Left ventricle myocardium inferior (tissue), 1 donor: ENCODE measurements at places on chromosomes 13 and 19. TPM values are rescaled to one million over a fixed set of nuclear protein-coding genes. Genes with fewer than 3 reads are reported as not detected.

Gene ZNF700
- 3.3 TPM for total RNA-seq

Gene IFNL1
- total RNA-seq, result not detected

Gene TSKS
- 0.38 TPM for total RNA-seq

Gene HAUS8
- total RNA-seq, result 3.5 TPM

Gene ZNF223
- total RNA-seq, result 2.9 TPM

DNA sequence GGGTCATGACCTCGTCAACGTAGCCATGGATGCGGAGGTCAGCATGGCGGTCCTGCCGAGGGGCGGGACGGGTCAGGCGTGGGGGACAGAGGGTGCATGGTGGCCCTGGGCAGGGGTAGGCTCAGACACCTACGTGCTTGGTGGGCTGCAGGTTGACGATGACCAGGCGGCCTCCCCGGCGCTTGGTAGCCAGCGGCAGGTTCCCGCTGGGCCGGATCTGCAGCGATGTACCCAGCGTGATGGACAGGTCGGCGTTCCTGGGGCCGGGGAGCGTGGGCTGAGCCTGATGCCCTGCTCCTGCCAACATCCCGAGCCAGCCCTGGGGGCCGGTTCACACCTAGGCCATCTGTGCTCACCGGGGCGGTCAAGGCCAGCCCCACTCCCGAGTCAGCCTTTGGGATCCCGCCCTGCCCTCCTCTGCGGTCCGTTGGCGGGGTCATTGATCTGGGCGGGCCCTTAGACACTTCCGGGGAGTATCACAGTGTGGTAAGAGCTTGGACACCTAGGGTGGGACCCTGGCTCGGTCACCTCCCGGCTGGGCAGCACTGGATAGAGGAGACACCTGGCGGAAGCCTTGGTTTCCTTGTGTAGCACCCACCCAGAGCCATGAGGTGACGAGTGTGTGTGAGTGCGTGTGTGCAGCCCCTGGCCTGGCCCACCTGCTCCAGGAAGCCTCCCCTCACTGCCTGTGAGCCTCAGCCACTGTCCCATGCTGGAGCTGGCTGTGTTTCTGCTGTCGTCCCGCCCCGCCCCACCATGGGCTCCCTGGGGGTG, 7.3 kb downstream of the SIRT6 start:
- no peak overlapping the region for H3K4me3 ChIP-seq
- peaks cover 6% of the 10 kb centered on the region for H3K4me1 ChIP-seq
- H3K36me3 ChIP-seq, result peaks cover 54% of the 10 kb centered on the region
- H3K27ac ChIP-seq, result no peak overlapping the region
- no peak for DNase-seq

GRCh38 chr13:77611068-77611467, 75.6 kb downstream of the SCEL start:
- H3K27me3 ChIP-seq, result no peaks in the 10 kb centered on the region
- no peak overlapping the region for H3K4me3 ChIP-seq
- H3K4me1 ChIP-seq, result no peaks in the 10 kb centered on the region
- no peak overlapping the region for H3K27ac ChIP-seq
- DNase-seq, result no peak

DNA sequence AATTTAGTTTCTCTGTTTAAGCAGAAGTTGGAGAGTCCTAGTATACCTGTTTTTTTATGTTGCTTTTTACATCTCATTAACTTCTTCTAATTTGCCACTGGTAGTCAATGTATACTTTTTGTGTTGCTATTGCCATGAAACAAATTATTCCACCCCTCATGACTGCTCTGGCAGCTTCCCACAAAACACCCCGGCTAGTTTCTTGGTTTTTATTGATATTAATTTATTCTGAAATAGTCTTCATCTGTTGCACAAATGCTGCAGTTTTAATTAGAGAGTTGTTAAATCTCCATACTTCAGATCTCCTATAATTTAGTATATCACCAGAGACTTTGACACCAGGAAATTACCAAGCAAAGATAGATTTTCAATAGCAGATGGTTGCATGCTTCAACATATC, 1159.3 kb upstream of the PRR20A start:
- no peak overlapping the region for H3K4me3 ChIP-seq
- no peaks in the 10 kb centered on the region for H3K4me1 ChIP-seq
- H3K27me3 ChIP-seq, result no peaks in the 10 kb centered on the region
- H3K27ac ChIP-seq, result no peak overlapping the region
- no peak for DNase-seq

GRCh38 chr13:104004572-104004971, 938.4 kb upstream of the SLC10A2 start:
- H3K27ac ChIP-seq, result no peak overlapping the region
- H3K4me3 ChIP-seq, result no peak overlapping the region
- H3K36me3 ChIP-seq, result no peaks in the 10 kb centered on the region
- no peaks in the 10 kb centered on the region for H3K27me3 ChIP-seq

- no peaks in the 10 kb centered on the region for H3K36me3 ChIP-seq
- H3K27me3 ChIP-seq, result no peaks in the 10 kb centered on the region
- peak overlapping the region; percentile 85 for H3K27ac ChIP-seq
- H3K4me1 ChIP-seq, result peaks cover 100% of the 10 kb centered on the region
Measured at GRCh38 chr13:97240788-97241734, 18.9 kb downstream of the MBNL2 start.

DNA sequence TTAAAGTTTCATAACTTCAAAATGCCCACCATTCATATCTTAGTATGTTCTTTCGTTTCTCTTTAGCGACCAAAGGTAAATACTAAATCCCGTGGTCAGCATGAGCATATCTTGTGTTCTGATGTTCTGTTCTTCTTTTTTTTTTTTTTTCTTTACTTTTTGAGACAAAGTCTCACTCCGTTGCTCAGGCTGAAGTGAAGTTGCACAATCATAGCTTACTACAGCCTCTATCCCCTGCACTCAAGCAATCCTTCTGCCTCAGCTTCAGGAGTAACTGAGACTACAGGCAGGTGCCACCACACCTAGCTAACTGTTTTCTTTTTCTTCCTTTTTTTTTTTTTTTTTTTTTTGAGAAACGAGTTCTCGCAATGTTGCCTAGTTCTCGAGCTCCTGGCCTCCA, 60.9 kb upstream of the ATP12A start:
- no peak for DNase-seq
- no peaks in the 10 kb centered on the region for H3K4me1 ChIP-seq
- no peaks in the 10 kb centered on the region for H3K36me3 ChIP-seq
- peaks cover 5% of the 10 kb centered on the region for H3K27me3 ChIP-seq

- H3K27me3 ChIP-seq, result no peaks in the 10 kb centered on the region
- H3K36me3 ChIP-seq, result no peaks in the 10 kb centered on the region
- no peak overlapping the region for H3K4me3 ChIP-seq
- DNase-seq, result no peak
- no peak overlapping the region for H3K27ac ChIP-seq
Measured at GRCh38 chr19:2528675-2529101, 52.8 kb downstream of the GADD45B start.

DNA sequence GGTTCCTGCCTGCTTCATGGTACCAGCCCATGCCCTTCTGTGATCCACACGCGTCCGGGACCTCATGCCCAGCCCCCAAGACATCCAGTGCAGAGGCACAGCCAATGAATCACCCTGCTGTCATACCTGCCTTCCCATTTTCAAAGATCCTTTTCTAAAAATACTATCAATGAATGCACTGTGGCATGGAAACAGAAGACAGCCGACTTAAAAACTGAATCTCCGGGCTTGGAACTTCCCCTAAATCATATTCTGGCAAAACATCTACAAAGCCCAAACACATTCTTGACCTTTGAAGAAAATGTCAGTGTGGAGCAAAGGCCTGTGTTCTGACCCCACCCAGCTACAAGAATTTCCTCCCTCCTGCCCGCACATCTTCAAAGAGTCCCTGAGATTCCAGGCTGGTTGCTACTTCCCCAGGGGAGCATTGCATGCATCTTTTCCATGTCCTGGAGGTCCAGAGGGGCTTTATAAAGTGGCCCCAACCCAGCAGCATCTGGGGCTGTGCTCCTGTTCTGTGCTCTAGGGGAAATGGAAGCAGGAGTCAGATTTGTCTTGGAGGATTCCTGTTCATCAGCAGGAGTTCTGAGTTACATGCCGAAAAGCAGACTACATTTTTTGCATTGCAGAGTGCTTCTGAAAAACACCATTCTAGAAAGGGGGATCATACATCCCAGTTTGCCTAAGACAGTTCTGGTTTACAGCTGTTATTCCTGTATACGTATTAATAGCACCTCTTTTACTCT, 135.2 kb downstream of the USP12 start:
- peaks cover 13% of the 10 kb centered on the region for H3K27me3 ChIP-seq
- no peaks in the 10 kb centered on the region for H3K36me3 ChIP-seq
- H3K4me1 ChIP-seq, result peaks cover 32% of the 10 kb centered on the region
